Posterior vena cava (tissue), 2 donors: ENCODE measurements at places on chromosomes 7 and 10. TPM values are rescaled to one million over a fixed set of nuclear protein-coding genes. Genes with fewer than 3 reads are reported as not detected.

DNA sequence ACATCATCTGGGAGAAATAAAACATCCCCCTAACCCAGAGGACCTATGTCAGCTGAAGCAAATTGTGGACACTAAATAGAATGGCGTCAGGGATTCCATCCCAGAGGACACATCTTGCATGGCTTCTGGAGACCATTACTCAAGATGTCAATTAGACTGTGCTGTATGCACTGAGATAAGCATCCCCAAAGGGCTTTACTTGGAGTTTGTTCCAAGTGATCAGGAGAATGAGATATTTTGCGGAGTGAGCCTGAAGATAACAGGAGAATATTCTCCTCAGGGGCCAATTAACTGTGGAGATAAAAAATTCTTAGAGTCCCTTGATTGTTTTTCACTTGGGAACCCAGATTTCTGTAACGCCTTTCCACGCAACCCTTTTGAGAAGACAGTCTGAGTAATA, 4.5 kb upstream of the OR2AE1 start:
- no peak for DNase-seq

GRCh38 chr10:120145107-120145506, 252.6 kb downstream of the SEC23IP start:
- DNase-seq, result no peak

- DNase-seq, result no peak
These were observed 34.4 kb downstream of the DLG5 start for GRCh38 chr10:77892021-77892739.

TAS2R41 gene
- total RNA-seq, result 0.46 TPM

DNA sequence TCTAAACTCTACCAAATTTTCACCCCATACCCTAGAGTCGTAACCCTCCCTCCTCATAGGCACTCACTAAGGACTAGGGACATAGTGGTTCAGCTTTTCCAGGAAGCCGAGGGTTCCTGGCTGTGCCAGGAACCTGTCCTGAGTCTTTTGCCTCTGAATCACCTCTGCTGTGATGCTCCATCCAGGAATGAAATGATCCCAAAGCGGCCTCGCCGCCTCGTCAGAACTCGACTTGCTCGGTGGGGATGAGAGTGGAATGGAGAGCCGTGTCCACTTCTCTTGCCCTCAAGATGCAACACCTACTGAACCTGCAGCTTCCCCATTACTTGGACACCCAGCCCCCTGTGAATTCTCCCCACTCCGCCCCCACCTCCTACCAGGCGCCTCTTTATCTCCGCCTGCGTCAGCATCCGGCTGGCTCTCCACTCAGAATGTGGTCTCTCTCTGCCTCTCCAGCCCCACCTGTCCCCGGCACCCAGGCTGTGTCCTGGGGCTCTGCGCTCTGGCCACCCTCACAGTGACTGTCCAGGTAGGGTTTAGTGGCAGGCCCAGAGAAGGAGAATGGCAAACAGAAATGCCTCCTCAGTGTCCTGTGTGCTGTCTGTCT, 366.1 kb upstream of the ZNF32 start:
- no peak for DNase-seq

FAM171A1 gene
- 12.1 TPM for total RNA-seq

- DNase-seq, result no peak
These were observed 37.3 kb downstream of the ACADSB start for GRCh38 chr10:123045961-123046731.

DNA sequence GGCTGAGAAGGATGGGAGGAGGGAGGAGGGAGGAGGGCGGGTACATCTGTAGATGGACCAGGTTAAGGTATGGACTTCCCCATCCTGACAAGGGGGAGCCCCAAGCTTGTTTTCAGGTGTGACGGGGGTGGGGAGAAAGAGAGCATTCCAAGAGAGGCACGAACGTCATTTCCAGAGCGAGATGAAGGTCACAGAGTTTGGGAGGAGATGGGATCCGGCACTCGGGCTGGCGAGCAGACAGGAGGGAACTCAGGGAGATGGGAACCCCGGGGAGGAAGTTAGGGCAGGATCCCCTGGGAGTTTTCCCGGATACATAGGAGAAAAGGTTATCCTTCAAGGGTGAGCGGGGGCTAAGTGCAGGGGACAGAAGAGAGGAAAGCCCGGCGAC, 118.8 kb downstream of the CUX1 start:
- DNase-seq, result no peak

DNA sequence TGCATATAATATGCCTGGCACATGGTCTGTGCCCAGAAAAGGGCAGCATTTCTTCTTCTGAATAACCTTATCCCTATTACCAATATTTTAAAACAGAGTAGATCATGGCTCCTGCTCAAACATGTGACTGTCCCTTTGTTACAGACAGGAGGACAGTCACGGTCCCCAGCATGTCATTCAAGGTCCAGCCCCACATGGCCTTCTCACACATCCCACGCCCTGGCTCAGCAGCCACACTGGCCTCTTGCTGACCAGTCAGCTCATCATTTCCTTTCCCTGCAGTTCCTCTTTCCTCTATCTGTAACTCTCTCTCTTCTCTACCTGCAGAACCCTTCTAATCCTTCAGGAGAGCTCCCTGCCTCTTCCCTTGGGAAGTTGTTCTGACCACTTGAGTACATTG, 167.8 kb downstream of the CHN2 start:
- no peak for DNase-seq

C7orf57 gene
- not detected for total RNA-seq

- DNase-seq, result no peak
These were observed 57.3 kb downstream of the EVX1 start for GRCh38 chr7:27299861-27300260.

GRCh38 chr7:14236834-14237233, 247.4 kb upstream of the ETV1 start:
- DNase-seq, result no peak

DNA sequence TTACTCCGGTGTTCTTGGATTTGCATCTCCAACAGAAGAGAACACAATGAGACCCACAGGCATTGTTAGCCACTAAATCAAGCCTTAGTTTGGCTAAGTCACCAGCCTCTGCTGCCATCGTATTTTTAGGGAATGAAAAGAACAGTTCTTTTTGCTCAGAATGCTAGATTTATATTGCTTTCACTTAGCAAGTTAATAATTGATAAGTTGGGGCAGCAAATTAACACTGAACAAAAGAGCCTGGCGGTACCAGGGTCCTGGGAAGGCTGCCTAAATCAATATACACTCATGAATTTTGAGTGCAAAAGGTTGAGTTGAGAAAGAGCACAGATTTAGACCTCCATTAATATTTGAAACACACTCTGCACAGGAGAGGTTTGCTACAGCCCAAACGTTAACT, 767.7 kb downstream of the TYW1 start:
- no peak for DNase-seq

PHYHIPL gene
- 0.51 TPM for total RNA-seq

GRCh38 chr10:131065673-131066305, 245.7 kb downstream of the TCERG1L start:
- peak; percentile 77 for DNase-seq

DNA sequence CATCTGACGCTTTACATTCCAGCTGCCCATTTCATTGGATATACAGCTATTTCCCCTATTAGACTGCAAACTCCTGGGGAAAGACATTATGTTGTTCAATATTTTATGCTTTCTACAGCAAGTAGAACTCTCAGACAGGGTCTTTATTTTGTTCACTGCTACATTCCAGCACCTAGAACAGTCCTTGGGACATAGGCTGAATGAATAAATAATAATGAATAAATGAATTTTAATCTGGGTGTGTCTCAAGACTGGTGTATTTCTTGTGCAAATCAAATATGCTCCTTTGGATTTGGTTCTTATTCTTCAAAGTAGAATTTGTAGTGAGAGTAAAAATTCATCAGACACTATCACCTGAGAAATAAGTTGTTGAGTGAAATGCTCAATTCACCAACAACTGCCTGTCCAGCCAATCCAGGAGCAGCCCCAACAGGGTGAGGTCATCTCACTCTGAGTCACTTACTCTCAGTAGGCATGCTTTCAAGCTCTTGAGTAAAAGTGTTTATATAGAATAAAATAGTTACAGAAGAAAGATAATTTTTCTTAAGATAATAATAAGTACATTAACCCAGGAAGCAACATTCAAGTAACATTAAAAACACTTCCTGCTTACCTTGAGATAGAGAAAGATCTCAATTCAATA, 287.5 kb upstream of the NPVF start:
- DNase-seq, result no peak

CUZD1 gene
- total RNA-seq, result 0.48 TPM

GRCh38 chr10:69359594-69359993, 57.1 kb downstream of the TACR2 start:
- no peak for DNase-seq

TAF3 gene
- total RNA-seq, result 9.9 TPM

CCDC172 gene
- total RNA-seq, result not detected

DNA sequence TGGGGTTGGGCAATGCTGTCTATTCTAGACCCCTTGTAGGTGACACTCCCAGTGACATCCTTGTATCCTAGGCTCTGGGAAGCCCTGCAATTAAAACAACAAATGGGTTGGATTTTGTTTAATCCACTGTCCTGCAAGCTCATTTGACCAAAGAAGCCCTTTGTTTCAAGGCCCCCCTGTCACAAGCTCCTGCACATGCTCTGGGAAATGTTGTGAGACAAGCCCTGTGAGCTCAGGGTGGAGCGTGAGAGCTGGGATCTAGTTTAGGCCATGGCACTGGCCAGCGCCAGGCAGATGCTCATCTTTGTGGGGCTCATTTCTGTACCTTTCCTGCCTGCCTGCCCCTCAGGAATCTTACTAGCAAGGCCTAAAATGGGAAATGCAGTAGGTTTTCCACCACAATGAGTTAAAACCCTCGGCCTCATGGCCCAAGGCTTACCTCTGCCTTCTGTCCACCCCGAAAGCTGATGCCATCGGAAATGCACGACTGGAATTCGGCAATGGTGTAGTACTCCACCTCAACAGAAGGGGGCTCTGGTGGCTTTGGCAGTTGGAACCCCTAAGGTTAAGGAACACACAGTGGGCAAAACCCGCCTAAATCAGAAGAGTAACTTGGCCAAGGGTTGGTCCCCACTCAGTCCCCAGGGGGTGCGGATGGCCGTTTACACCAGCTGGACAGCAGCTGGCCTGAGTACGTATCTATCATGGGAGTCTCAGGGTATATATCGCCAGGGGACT, 112.0 kb downstream of the NEURL1 start:
- DNase-seq, result no peak

DNA sequence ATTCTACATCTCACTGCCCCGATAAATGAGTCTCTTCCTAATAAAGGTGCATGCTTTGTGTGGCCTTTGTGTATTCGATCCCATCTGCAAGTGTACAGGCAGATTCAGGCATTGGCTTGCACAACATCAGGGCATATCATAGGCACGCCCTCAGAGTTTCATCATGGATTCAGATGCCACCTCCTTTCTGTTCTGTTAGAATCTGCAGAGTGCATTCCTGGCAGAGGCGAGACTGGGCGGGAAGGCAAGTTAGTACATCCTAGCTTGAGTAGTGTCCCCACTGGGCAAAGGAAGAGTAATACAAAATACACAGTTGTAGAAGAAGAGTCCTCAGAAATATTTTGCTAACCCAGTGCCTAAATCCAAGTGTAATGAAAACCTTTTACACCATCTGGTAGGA, 346.5 kb upstream of the GALNT17 start:
- DNase-seq, result no peak

ERVW-1 gene
- not detected for total RNA-seq

- DNase-seq, result peak; percentile 89
These were observed 36.2 kb upstream of the GTF2IRD1 start for GRCh38 chr7:74417419-74417971.

GRCh38 chr10:131841131-131841660, 59.6 kb upstream of the PPP2R2D start:
- peak; percentile 74 for DNase-seq

DNA sequence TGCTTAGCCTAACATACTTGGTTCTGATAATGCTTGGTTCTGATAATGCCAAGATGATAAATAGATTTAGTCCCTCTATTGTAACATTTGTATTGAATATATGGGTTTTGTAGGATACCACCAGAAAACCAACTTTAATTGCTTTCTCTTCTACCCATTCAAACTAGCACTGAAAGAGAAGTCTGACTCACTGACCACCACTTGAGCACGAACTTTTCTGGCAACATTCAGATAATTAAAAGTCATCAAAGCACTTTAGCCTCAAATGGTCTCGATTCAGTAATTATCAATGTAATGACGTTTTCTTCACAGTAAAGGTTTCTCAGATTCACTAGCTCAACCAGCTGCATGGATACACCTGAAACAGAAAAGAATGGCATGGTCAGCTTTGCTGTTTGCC, 63.0 kb downstream of the HDAC9 start:
- no peak for DNase-seq

GRCh38 chr7:132319481-132319880, 256.8 kb downstream of the PLXNA4 start:
- DNase-seq, result no peak

DNA sequence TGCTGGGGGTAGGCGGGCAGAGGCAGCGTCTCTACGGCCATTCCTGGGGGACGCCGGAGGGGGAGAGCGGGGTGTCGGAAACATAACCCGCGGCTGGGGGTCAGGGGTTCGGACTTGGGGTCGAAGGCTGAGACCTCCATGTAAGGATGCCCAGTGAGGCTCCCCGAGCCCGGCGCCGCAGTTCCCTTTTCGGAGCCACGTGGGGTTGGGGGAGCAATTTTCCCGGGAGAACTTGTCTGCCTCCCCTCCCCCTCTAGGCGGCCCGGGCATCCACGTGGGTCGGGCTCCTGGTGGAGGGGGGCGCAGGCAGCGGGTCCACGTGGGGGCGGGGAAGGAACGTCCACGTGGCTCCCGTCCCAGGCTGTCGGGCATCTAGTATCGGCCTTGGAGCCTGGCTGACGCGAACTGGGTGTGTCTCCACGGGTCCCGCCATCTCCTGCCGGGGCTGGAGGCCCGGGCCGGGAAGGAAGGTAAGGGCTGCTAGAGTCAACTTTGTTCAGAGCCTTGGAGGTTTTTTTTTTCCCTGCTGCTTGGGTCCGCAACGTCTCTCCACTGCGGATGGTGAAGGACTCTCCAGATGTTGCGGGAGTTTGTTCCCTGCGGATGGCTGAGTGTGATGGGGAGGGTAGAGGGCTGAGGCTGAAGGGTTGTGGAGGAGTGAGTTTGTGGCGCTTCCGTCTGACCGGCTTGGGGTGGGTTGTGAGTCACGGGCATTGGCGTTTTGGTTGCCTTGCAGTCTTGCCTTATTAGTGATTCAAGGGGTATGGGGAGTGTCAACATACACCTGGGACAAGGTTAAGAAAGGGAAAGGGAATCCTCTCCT, 744 bp downstream of the PPRC1 start:
- DNase-seq, result peak; percentile 94

ACSM6 gene
- total RNA-seq, result not detected

NRG3 gene
- 1.5 TPM for total RNA-seq

GRCh38 chr10:120948889-120949608, 97.9 kb downstream of the WDR11 start:
- DNase-seq, result peak; percentile 91

DNA sequence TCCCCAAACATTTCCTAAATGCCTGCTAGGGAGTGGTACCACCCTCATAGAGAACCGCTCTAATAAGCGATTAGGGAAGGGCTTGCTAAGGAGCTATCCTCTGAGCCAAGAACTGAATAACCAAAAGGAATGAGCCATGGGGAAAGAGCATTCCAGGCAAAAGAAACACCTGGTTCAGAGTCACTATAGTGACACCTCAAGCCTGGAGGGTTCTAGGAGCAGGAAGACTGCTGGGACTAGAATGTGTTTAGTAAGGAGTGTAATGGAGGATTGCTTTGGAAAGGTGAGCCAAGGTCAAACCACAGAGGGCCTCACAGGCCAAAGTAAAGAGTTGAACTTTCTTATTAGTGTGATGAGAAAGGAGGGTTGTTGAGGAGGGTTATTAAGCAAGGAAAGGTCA, 38.7 kb upstream of the NRBF2 start:
- DNase-seq, result no peak
